Femur (tissue), 1 donor: ENCODE measurements at places on chromosomes 16 and 17.
A peak's percentile ranks its signal among the peaks of the same experiment; 100 is the strongest.

DNA sequence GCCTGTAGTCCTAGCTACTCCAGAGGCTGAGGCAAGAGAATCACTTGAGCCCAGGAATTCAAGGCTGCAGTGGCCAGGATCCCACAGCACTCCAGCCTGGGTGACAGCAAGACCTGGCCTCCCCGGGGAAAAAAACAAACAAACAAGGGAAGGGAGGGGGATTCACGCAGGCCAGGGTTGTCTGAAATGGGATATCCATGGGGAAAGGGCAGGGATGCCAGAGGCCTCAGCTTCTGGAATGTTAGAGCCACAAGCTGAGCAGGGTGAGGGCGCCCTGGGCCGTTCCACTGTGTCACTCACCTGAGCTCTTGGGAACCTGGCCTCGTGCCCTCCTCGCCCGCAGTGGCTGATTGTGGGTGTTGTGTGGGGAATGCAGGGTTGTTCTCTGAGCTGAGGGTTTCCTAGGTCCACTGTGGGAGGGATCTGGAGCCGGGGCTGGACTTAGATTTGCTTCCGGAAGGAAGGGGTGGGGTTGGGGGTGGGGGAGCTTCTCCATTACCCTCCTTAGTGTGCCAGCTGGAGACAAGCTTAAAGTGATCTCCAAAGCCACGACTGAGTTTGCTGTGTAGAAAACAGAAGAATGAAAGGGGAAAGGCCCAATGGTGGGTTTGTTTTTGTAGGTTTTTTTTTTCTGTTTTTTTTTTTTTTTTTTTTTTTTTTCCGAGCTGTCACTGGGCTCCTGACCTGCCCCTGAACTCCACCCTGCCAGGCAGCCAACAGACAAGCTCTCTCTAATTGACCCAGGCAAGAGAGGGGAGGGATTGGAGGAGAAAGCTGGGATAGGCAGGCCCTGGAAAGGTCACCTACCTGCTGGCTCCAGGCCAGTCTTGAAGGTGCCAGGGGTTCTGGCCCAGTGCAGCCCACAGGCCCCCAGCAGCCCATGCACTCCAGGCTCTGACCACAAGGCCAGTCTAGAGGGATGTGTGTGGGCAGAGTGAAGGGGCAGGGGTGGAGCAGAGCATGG, at the start of gene SULT1A1:
TSS of gene SULT1A1 (minus strand) at position 414 of the 964 bp plus-strand sequence. CDS start 1,189 bp downstream, outside the sequence.
- peak; percentile 39 for DNase-seq

DNA sequence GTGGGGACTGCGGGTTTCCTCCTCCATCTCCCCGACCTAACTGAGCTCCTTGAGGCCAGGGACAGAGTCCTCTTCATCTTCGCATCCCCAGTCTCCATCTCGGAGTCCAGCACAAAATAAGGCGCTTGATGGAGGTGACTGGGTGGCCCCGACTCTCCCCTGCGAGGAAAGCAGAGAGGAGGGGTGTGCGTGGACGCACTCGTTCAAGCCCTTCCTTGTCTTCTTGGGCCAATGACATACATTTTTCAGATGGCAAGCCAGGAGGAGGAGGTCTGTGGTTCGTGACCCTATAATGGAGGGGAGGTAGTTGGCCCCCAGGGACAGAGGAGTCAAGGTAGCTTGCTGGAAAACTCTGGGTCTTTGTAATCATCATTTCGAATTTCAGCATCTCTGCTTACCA, 17.2 kb downstream of the CRISPLD2 start:
- DNase-seq: peak; percentile 8

DNA sequence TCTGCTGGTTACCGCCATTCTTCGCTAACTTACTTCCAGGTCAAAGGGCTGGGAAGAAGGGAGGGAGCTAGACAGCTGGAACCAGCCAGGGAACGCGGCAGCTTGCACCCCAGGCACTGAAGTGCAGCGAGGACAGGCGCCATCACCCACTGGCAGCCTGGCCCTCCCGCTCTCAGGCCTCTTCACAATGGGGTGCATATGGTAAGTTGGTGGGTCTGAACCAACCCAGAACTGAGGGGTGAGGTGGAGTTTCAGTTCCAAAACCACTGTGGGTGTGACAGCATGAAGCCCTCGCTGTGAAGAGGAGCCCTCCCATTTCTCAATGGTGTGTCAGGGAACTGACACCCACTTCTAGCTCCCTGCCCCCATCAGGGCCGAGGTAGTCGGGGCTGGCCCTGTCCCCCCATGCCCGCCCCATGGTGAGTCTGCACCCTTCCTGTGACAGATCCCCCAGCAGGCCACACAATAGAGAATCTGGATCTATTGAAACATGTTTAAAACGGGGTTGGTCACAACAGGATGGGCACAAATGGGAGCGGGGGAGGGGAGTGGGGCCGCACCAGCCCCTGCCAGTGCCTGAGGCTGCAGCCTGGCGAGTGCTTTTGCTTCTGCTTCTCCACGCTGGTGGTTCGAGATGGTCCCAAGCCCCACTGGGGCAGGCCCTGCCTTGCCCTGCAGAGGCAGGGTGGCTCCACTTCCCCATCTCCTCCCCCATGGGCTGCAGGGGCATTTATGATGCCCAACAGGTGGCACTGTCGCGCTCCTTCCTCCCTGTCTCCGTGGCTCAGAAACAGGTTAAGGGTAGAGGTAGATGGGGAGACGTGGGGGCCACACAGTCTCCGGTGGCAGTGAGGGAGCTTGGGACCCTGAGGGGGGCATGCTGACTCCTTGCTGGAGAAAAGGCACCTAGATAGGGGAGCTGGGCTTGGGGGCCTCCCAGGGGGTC, 2.3 kb downstream of the LIMD2 start:
- peak; percentile 62 for DNase-seq

DNA sequence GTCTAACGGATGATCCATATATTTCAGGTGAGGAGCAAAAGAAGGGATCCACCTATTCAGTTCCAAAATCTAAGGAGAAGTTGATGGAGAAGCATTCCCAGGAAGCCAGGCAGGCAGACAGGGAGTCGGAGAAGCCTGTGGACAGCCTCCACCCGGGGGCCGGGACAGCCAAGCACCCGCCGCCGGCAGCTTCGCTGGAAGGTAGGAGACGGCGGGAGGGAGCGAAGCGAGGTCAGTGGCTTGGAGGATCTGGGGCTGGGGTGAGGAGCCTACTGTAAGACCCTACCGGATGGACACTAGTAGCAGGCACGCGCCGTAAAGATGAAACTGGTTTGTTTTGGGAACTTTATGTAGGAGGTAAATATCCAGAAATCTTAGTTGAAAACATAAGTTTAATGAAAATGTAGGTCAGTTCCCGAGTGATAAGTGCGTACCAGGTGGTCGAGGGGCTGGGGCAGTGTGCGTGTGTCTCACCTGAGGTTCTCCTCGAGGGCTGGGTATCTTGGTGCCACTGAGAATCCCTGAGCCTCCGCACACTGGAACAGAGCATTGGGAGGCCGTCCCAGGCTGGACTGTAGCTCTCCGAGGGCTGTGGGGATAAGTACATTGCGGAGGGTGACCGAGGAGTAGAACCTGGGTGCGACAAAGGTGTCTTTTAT, 714 bp downstream of the SPATA33 start:
- no peak for DNase-seq

DNA sequence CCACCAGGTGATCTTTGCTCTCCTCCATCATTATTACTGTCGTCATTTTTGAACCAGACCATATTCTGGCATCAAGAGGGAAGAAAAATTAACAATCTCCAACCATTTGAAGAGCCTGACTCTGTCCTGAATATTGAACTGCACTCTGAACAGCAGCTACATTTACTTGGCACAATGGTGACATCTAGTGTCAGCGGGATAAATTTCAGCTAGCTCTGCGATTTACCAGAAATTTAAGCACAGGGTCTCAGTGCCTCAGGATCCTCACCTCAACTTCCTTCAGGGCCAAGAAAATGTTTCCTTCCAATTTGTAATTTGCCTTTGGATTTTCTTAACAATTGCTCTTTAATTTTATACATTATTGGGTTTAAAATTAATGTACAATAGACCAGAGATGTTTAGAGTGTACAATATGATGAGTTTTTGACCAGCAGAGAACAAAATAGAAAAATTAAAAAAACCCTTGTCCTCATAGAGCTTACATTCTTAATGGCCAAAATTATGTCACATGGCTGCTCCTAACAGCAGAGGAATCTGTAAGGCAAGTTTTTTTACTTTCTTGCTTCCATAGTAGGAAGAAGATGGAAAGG, 10.7 kb upstream of the ZNF19 start:
- DNase-seq: peak; percentile 38

- no peak for DNase-seq
These were observed 6.7 kb upstream of the GOSR2 start for GRCh38 chr17:46916211-46916610.

- DNase-seq: no peak
These were observed 28.5 kb upstream of the MAF start for GRCh38 chr16:79628988-79629387.

DNA sequence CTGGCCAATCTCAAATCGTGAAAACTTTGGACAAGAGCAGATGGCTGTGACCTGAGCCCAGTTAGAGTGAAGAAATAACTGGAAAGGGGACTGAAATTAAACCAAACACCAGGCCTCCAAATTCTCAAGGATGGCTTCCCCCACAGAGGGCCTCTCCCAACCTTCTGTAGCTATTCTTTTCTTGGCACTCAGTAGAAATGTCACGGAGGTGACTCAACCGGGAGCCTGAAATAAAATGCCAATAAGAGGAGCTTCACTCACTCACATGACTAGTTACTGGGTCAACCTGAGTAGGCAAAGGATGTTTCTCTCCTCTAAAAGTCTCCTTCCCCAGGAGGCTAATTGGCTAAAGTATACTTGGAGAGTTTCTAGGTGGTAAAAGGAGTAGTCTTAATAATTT, 230.7 kb downstream of the MAF start:
- no peak for DNase-seq

- no peak for DNase-seq
These were observed 26.7 kb downstream of the CYB5B start for GRCh38 chr16:69451166-69451565.

DNA sequence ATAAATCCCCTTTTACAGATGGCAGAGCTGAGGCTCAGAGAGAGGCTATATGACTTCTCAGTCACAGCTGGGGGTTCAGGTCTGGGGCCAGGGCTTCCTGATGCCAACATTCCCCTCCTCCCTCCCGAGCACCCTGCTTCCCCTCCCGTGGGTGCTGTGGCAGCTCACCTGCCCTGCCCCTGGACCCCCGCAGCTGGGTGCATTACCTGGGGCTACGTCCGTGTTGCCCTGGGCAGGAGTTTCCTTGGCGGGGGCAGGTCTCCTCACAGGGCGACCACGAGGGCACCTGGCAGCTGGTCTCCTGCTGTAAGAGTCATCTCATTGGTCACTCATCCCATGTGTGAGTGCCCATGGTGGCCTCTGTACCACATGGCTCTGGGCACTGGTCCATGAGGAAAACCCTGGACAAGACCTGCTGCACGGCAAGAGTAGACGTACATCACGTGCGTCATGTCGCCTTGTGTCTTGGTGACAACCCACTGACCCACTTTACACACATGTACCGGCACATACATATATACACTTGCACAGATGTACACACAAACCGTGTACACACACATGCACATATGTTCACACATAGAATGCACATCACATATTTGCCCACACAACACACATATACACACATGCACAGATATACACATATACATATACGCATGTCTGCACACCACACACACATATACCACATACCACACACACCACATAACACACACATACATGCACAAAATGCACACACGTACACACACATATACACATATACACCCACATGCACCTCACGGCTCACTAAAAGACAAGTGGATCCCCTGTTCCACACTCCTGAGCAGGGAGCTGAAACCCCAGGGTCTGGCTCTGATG, 134.0 kb downstream of the FOXL1 start:
- no peak for DNase-seq

DNA sequence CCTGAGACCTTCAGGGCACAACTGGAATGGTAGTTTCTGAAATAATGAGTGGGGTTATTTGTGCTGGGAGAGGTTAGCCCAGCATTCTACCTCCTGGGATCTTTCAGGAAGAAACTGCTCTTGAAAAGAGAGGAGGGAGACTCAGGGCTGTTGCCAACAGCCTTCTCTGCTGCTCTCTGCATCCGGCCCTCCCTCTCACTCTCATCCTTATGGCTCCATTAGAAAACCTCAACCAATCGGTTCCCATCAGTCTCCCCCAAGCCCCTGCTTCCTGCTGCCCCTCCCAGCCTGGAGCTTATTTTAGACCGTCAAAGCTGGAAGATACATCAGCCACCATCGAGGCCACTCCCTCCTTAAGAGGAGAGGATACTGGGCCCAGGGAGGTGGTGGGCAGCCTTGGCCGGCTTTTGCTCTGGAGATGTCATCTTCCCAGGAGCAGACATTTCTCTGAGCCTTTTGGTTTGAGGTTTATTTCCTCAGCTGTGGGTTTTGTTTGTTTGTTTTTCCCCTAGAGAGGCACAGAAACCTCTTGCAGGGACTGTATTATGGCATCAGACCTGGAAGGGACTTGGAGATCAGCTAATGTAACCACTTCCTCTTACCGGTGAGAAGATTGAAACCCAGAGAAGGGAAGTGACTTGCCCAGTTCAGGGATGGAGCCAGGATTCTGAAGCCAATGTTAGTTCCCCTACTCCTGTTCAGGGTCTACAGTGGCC, 2.7 kb downstream of the MPRIP start:
- DNase-seq: peak; percentile 86

- no peak for DNase-seq
These were observed 11.9 kb downstream of the SERPINF1 start for GRCh38 chr17:1773696-1774181.

DNA sequence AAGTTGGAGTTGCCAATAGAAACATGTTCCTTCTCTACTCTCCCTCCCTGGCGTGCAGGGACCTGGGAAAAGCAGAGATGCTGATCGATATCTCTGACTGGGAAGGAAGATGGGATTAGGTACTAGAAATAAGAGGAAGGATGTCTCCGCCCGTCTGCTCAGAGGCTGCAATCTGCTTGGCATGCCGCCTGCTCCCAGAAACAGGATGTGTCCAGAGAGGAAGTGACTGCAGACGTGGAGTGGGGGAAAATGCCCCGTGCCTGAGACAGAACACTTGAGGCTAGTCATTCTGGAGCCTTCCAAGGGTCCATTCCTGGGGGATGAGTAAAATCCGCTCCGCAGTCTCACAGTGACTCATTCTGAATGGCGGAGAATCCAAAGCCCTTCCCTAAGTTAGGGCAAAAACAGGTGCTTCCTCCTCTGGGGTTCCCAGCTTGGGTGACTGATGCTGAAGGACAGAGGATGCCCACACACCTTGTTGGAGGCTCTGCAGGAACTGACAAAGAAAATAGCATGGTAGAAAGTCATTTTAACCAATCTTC, 45.0 kb upstream of the SMURF2 start:
- DNase-seq: peak; percentile 84

GRCh38 chr16:57372372-57373116, at the start of gene CX3CL1:
CX3CL1 (plus strand) TSS chr16:57372490; CDS start chr16:57372569, 79 bp downstream.
- peak; percentile 84 for DNase-seq

- peak; percentile 34 for DNase-seq
These were observed 7.9 kb upstream of the TMEM88 start for GRCh38 chr17:7846765-7847661.

- DNase-seq: no peak
These were observed 5.9 kb downstream of the ARSG start for GRCh38 chr17:68297195-68297594.

- DNase-seq: no peak
These were observed 18.2 kb upstream of the MEOX1 start for GRCh38 chr17:43679911-43680310.

- peak; percentile 94 for DNase-seq
These were observed 219.5 kb downstream of the NTN1 start for GRCh38 chr17:9240659-9241370.

- no peak for DNase-seq
These were observed 15.3 kb upstream of the NBR1 start for GRCh38 chr17:43155666-43156065.
